ENCODE measurements at places on chromosomes 5 and 9.

DNA sequence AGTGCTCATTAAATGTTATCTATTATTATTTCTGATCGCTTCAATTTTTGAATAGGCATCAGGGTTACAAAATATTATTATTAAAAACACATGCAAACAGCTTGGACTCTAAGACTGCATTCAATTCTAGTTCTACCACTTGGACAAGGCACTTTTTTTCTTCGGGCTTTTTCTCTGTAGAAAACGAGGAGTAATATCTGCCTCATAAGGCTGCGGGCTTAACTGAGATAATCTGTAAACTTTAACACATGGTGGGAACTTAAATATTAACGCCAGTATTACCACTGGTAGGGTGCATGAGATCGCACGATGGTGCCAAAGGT, 511 bp upstream of the SPDL1 start:
- DNase-seq, result no peak

GRCh38 chr9:76044266-76044819, 153.9 kb downstream of the PCSK5 start:
- no peak for DNase-seq

DNA sequence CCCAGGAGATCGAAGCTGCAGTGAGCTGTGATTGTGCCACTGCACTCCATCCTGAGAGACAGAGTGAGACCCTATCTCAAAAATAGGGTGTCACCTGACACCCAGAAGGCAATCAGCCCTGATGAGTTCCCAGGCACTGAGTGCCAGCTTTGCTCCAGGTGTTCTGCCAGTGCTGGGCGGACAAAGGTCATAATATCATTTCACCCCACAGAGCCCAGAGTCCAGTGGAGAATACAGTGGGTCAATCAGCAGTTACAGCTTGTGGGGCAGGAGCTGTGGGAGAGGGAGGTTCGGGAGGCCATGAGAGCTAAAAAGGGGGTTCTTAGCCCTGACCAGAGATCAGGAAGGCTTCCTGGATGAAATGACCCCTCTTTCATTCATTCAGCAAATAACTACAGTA, 24.4 kb upstream of the SH3RF2 start:
- no peak for DNase-seq

- DNase-seq, result no peak
Observed at GRCh38 chr9:100498592-100498991, 25.6 kb downstream of the TMEFF1 start.

DNA sequence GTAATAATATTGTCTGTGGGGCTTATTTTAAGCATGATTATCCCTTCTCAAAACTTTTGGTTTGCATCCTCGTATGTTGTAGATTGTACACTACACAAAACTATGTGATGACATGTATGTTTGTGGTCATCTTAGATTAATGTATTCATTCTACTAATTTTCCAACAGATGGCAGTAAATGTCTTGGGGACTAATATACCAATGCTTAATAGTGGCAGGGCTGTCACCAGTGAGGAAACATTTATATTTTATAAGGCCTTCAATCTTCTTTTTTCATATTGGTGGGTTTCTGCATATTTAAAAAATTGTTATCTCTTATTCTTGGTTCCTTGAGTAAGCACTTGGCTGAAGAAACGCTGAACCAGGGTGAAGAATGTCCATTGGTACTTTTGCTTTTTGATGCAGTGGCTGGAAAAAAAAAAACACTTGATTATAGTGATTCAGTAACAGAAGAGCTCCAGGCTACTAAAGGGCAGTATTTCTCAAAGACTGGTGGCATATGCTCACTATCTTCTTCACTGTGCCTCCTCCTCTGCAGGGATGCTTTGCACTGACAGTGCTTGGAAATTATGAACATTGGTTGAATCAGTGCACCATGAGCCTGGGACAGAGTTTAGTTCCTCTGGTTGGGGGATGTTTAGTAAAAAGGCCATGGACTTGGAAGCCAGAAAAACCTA, 530.3 kb downstream of the RASEF start:
- no peak for DNase-seq

GRCh38 chr5:137203011-137203632, 296.0 kb downstream of the SPOCK1 start:
- no peak for DNase-seq

GRCh38 chr9:124456341-124457078, 6.3 kb downstream of the ADGRD2 start:
- no peak for DNase-seq

DNA sequence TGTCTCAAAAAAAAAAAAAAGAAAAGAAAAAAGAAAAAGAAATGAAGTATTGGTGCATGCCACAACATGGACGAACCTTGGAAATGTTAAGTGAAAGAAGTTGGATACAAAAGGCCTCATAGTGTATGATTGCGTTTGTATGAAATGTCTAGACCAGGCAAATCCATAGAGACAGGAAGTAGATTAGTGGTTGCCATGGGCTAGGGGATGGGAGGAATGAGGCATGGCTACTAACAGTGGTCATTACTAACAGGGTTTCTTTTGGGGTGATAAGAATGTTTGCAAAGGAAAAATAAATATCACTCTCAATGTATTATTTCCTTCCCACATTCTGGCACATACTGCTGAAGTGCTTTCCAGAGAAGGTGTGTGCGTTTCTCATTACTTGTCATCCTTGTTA, 44.1 kb downstream of the UGCG start:
- no peak for DNase-seq

- no peak for DNase-seq
Observed at GRCh38 chr9:105154723-105155191, 89.7 kb upstream of the SLC44A1 start.
